ENCODE measurements at places on chromosomes 2 and 18.

DNA sequence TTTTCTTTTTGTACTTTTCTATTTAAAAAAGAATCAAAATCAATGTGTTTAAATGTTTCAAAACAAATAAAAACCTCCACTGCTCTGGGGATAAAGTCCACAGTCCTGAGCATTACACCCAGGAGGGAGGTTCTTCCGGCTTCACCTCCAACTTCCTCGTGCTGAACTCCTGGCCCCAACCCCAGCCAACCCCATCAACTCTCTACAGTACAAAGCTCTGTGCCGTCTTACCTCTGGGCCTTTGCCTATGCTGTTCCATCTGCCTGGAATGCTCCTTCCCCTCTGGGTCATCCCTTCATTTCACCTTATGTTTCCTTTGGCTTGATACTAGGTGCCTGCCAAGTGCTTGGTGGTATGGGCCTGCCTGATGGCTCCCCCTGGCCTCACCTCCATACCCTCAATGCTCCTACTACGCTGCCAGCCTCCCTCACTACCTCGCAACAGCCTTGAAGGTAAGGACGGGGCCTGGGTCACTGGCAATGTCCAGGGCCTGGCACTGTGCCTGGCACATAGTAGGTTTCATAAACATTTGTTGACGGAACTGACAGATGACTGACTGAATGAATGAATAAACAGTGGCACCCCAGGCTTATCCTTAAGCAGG is 28.8 kb downstream of the SDC1 start:
- DNase-seq: no peak

GRCh38 chr2:9341337-9341887 is 81.9 kb downstream of the ITGB1BP1 start:
- no peak for DNase-seq

DNA sequence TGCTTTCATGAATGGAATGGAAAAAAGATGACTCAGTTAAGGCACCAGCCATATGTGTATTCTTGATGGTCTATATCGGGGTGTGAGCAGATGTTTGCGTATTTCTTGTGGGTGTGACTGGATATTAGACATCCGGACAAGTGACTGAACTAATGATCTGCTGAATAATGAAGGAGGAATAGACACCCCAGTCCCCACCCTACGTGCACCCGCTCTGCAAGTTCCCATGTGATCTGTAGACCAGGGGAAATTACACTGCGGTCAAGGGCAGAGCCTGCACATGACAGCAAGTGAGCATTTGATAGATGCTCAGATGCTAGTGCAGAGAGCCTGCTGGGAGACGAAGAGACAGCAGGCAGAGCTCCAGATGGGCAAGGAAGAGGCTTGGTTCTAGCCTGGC is 12.4 kb upstream of the PRLH start:
- DNase-seq: no peak

DNA sequence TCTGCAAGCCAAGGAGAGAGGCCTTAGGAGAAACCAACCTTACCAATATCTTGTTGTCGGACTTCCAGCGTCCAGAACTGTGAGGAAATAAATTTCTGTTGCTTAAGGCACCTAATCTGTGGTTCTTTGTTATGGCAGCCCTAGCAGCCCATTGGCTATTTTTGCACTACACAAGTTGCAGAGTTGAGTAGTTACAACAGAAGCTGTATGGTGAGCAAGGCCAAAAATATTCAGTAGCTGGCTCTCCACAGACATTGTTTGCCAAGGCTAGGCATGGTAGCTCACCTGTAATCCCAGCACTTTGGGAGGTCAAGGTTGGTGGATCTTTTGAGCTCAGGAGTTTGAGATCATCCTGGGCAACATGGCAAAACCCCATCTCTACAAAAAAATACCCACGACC is 27.1 kb upstream of the SCYGR1 start:
- no peak for DNase-seq

DNA sequence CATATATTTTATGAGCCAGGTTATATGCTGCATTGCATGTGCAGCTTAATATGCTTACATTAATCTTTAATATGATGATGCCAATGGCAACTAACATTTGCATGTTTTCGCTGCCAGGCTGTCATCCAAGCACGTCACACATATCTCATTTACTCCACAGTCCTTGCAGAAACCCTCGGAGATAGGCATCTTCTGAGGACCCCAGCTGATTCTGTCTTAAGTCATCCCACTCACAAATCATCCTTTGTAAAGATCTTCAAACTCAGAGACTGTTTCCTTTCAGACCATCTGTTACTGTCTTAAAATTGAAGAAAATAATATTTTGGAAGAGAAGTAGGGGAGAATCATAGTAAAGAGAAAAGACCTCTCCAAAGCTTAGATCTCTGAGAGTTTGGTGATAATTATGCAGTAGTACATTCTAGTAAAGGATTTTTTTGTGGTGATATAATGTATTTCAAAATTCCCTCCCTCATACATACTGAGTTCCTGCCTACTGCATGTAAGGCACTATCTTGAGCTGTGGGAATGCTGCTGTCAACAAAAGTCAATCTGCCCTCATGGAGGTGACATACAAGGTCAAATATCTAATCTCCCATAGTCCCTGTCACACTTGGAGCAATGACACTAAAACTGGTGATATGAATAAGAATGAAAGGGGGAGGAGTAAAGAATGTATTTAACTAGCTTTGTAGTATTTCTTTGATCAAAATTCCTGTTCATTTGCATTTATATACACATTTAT is 11.0 kb downstream of the ITGA4 start:
- no peak for DNase-seq

- DNase-seq: no peak
Measured at GRCh38 chr2:82998781-82999180, 1460.3 kb downstream of the SUCLG1 start.

- DNase-seq: no peak
Measured at GRCh38 chr2:204538182-204539018, 6.9 kb upstream of the PARD3B start.

DNA sequence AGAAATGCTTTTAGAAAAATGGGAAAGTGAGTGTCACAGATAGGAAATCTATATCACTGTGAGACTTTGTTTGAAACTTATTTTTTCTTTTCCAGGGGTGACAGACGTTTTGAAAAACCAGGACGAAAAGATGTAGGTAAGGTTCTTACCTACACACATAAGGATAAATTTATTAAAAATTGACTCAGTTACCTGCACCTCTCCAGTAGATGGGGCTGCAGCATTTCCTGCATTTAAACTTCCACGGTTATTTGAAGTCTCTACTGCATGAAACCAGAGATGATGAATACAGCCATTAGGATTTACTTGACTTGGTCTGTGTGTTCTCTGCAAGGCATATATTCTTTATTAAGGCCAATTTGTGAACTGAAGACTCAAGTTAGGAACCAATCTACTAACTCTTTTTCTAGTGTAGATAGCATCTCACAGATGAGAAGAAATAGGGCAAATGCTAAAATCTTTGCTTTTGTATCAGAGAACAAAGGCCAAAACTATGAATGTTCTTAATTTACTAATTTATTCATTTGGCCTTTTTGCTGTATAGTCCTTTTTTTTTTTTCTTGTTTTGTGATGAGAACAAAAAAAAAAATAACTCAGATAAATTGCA is 15.0 kb downstream of the KCNJ13 start:
- peak; percentile 11 for DNase-seq

- DNase-seq: no peak
Measured at GRCh38 chr2:166385313-166385712, 9.6 kb upstream of the SCN9A start.

DNA sequence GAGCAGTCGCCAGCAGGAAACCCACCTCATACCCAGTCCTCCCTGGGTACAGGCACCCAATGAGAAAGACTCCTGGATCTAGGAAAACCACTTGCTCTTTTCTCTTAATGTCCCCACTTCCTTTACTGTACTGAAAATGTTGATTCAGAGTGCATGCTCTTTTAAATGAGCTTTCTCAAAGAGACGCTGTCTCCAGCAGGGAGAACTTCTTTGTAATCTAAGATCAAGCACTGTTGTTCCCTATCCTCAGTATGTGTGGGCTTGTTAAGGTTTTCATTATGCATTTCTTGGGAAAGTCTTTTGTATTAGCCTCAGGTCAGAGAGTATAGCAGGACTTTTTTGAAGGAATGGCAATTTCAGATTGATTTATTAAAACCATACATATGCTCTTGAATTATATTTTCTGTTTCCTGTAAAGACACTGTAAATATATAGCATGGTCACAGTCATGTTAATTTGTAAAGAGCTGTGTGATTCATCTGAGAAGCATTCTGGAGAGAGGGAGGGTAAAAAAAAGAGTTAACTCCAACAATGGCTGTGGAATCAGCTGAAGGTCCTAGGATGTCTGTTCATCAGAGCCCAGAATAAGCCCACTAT is 178.1 kb downstream of the MGAT5 start:
- DNase-seq: no peak

DNA sequence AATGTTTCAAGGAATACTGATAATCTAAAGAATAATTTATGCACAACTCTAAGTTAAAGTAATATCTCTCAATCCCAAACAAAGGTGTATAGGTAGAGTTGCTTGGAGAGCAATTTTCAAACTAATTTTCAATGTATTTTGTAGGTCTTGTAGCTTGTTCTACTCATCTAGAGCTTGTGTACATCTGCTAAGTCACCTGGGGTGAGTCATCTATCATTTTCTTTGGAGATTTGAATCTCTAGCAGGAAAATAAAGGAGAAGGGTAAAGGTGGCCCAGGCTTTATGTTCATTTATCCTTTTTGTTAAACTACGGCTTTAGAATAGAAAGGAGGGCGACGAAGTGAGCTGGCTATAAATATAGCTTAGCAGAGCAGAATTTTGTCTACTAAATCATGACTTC is 76.8 kb upstream of the THUMPD2 start:
- DNase-seq: no peak

DNA sequence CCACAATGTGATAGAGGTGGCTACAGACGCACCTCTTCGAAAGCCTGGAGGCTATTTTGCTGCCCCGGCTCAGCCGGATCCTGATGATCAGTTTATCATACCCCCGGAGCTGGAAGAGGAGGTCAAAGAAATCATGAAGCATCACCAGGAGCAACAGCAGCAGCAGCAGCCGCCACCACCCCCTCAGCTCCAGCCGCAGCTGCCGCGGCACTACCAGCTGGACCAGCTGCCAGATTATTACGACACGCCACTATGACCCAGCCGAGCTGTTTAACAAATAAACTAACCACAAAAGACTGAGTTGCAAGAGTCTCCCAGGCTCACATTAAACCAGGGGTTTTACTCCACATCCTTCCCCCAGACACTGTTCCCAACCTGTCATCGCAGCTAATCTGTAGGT is 263.8 kb downstream of the PHLPP1 start:
- peak; percentile 83 for DNase-seq

- DNase-seq: no peak
Measured at GRCh38 chr2:163266772-163267171, 428.2 kb upstream of the KCNH7 start.

DNA sequence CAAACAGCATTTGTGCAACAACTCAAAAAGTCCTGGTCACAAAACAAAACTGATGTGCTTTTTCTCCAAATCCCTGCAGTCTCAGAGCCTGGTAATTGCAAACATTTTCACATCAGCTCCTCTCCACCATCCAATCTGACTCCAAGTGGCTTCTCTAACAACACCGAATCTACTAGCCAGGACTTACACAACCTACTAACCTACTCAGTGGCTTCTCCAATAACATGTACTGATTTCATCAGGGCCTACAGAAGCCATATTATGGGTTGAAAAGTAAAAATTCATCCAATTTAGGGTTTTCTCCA is 104.3 kb downstream of the COLEC12 start:
- no peak for DNase-seq

DNA sequence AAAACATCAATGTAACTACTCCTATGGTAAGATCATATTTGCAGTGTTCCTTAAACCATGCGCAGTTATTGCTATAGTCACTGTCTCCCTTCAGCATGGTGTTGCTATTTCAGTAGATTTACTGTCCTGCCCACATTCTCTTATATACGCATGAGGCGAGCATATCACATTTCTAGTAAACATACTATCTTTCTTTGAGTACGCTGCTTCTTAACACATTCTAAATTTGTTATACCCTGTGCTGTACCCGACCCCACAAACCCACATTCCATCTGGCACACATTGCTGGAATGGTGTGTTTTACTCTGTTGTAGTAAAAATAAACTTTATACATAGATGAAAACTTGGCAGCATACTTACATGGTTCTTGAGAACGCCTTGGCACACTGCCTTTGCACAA is 163.3 kb downstream of the QPCT start:
- no peak for DNase-seq

DNA sequence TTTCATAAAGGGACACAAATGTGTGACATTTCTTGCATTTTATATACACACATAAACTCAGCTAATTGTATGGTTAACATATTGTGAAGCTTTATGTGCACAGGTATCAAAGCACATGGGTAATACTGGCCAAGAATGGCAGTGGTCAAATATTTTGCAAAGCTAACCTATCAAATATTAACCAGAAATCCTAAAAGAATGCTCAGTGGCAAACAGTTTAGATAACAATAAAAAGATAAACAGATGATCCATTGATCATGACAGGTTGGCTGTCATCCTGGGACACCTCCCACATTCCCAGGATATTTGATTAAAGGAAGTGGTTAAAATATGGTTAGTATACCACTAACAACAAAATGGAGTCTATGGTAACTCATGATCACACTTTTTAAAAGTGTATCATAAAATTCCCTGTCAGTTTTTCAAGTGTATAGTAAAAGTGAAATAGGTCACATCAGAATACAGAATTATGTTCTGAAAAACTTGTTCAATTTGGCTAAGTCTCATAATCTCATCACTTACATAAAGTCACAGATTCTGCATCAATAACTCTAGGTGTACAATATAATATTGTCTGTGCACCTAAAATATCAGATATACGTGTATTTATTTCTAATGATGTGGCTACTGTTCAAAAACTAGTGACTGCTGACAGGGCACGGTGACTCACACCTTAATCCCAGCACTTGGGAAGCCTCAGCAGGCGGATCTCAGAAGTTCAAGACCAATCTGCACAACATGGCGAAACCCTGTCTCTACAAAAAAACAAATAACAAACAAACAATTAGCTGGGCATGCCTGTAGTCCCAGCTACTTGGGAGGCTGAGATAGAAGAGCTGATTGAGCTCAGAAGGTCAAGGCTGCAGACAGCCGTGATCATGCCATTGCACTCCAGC is 48.9 kb downstream of the CDH2 start:
- DNase-seq: no peak

DNA sequence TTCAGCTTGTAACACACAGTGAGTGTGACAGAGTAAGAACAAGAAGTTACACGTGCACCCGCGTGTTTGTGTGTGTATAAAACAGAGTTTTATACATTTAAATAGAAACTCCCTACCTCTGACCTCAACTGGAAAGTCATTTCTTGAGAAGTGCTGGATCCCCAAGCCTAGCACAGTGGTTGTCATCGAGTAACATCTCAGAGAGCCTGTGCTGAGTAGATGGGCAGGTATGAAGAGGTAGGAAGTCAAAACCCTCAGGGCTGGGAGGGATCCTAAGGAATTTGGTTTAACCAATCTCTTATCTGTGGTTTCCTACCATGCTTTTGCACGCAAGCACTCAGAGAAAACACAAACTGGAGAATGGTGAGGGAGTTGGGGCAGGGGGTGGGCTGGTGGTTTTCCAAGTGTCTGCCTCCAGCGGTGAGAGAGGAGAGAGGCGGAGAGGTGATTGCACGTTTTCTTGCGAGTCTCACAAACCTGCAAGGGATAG is 9.2 kb downstream of the ACOXL start:
- no peak for DNase-seq
